ENCODE measurements at places on chromosomes 7 and 10.

DNA sequence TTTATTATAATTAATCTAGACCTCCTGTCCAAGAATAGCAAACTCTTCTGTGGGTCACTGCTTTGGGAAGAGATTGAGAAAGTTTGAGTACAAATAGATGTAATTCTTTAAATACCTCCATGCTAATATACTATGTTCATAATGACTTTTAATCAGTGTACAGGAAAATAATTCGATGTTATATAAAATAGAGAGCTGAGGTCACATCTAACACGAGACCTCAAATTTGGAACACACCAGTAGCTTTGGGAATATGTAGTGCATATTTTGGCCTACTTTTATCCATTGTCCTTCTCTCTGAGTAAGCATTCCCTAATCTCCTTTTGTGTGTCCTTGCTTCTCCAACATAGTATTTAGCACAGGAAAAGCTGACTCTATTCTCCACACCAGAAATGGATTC is 27.3 kb upstream of the CABCOCO1 start:
- DNase-seq: no peak

DNA sequence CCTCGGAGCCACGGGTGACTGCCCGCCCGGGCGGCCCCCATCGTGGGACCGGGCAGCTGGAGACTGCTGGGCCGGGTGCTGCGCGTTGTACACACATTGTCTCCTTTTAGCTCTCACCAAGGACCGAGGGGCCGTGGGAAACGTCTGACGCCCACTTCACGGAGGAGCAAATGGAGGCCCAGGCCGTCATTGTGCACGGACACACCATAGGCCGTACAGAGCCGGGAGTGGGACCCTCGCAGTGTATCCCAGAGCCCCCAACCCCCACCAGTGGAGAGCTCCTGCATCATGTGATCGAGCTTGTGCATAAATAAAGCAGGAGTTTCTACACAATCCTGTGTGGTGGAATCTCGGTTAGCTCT is 722 bp downstream of the DENND10 start:
- no peak for DNase-seq

DNA sequence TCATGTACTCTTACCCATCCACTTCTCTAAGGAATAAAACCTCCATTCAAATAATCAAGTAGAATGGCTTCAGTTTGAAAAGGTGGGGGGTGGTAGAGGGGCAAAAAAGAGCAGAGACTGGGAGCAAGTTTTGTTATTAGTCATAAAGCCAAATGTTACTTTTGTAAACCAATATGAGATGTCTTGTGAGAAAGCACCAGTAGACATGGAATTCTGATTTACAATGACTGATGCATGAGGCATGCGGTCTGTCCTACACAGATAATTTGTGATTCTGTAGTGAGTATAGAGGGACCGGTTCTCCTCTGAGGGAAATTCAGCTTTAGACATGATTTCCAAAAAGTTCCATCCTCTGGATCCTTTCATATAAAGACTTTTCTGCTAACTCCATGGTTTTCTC is 12.9 kb upstream of the ABCA13 start:
- no peak for DNase-seq

- DNase-seq: no peak
Measured at GRCh38 chr7:75818472-75818871, 4.9 kb upstream of the CCL24 start.

- DNase-seq: no peak
Measured at GRCh38 chr7:42993038-42993437, 60.9 kb downstream of the MRPL32 start.

GRCh38 chr10:129233351-129234148 is 233.5 kb upstream of the MGMT start:
- no peak for DNase-seq

DNA sequence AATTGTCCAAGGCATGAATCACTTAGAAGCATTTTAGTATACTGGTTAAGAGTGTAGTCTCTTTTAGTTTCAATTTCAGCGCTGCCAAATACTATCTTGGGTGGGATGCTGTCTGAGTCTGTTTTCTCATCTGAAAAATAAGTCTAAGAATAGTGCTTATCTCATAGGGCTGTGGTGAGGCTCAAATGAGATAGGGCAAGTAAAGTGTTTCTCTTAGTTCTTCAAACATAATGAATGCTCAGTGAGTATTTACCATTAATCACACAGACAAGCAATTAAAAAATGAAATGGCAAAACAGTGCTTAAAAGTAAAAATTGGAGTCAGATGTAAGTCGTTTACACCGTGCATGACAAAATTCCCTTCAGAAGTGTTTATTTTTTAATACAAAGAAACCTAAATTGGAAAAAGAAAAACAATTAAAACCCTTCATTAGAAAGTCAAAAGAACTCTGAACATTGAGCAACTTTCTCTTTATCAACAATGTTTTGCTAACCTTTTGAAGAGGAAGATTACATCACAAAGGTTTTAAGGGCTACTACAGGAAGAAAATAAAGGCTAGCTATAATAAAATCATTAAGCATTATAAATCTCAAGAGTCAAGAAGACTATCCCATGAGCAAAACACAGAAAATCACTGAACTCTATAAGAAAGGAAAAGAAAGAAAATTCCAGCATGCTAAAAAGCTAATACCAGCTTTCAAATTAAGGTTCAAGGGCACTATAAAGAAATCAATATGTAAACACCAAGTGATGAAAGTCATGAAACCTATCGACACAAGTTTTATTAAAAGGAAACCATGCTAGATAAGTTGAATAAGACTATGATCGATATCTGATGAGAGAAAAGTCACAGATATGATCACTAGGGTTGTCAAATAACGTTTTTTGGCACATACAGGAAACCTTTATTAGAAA is 45.6 kb upstream of the C1GALT1 start:
- DNase-seq: no peak

GRCh38 chr10:14478604-14479003 is 147.9 kb upstream of the FRMD4A start:
- DNase-seq: no peak

GRCh38 chr7:43462836-43463235 is 120.1 kb upstream of the STK17A start:
- DNase-seq: no peak

- no peak for DNase-seq
Measured at GRCh38 chr10:32961895-32962369, 3.9 kb upstream of the ITGB1 start.

DNA sequence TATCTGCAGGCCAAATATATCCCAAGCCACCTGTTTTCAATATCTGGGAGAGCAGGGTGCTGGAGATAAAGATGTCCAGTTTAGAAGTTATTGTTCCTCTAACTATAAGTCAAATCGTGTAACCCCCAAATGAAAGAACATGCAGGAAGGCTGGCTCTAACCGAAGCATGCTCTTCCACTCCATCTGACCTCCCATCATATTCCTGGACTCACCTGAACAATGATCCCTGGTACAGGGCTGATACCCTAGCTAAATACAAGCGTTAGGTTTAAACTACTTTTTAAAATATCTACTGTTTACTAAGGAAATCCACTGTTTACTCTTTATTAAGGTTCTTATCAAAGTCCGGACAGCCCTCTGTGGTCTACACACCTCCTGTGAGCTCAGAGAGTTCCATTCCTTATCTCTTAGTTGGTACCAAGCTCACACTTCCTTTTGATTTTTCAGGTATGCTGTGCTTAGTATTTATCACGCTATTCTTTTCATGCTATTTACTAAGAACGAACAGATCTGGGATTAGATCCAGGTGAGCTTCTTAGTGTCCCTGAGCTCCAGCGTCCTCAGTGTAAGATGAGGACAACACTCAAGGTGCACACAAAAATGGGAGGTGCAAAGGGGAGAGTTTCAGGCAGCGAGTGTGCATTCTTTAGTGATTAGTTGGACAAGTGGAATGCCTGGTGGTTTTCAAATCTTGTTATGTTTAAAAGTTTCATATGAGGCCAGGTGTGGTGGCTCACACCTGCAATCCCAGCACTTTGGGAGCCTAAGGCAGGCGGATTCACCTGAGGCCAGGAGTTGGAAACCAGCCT is 23.6 kb upstream of the COBL start:
- DNase-seq: no peak

- DNase-seq: no peak
Measured at GRCh38 chr7:476736-477360, 42.8 kb downstream of the PDGFA start.

- DNase-seq: no peak
Measured at GRCh38 chr7:28638914-28639313, 226.6 kb downstream of the CREB5 start.

DNA sequence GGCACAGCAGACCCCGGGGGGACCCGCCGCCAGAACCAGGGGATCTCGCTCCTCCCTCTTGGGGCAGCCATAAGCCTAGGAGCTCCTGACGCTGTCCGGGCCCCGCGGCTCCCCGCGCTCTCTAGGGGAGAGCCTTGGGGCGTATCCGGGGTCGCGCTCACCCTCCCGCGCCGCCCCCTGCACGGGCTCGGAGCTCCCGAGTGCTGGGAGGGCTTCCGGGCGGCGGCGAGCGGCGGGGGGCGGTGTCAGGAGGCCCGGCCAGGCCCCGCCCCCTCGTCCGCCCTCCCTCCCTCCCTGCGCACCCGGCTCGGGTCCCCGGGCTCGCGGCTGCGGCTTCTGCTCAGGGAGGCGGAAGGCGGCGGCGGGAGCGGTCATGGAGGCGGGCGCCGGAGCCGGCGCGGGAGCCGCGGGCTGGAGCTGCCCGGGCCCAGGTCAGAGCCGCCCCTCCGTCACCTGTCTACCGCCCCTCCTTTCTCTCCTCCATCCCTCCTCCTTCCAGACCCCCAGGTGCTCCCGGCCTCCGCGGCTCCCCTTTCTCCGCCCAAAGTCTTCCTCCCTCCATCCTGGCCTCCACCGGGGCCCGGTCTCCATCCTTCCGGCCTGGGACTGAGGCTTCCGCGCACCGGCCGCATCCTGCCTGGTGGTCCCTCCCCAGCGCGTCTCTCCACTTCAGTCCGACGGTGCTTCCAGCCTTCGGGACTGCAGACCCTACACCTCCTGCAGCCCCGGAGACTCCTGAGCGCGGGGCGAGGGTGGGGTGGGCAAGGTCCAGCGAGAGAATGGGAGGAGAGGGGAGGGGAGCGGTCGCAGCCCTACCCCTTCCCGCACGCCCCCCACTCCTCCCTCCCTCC is at the start of gene CCDC136:
CCDC136 (plus strand) TSS at position 848 of the 851 bp plus-strand sequence. CDS start 444 bp downstream, outside the sequence.
- peak; percentile 54 for DNase-seq

GRCh38 chr7:2245883-2246675 is 4.1 kb downstream of the NUDT1 start:
- no peak for DNase-seq

GRCh38 chr7:25565949-25566348 is 337.7 kb upstream of the NPVF start:
- DNase-seq: peak; percentile 40

- DNase-seq: no peak
Measured at GRCh38 chr7:5690931-5691473, 90.5 kb downstream of the RNF216 start.

DNA sequence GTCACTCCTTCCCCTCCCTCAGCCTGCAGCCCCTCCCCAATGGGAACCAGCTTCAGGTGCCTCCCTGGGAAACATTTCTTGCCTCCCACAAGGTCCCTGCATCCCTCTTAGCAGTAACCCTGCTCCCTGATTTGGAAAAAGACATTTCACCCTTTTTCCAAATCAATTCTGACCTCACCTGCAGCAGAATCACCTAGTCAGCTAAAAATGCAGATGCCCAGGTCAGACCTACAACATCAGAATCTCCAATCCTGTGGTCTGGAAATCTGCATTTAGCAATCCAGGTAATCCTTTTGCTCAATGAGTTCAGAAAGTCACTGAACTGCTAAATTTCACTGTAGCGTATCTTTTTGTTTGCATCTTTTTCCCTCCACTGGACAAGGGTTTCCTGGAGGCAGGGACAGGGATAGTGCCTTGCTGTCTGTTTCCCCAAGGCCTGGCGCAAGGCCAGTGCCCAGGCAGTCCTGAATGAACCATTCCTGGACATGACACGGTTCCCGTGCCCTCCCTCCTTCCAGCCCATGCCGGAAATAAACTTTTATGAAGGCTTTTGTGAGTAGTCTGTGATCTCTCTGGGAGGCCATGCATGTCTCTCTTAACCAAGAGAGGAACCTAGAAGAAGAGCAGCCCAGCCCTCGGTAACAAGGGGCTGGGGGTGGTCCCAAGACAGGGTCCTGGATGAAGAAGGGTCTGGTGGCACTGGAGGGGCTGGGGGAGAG is 44.0 kb downstream of the COL13A1 start:
- DNase-seq: no peak

GRCh38 chr7:92768501-92769393 is 67.6 kb downstream of the CDK6 start:
- DNase-seq: no peak

GRCh38 chr7:72674394-72674793 is 153.6 kb downstream of the TYW1B start:
- no peak for DNase-seq

GRCh38 chr7:86972072-86972471 is 87.4 kb downstream of the ELAPOR2 start:
- DNase-seq: no peak

GRCh38 chr7:92987095-92987494 is 130.7 kb downstream of the SAMD9 start:
- DNase-seq: no peak

DNA sequence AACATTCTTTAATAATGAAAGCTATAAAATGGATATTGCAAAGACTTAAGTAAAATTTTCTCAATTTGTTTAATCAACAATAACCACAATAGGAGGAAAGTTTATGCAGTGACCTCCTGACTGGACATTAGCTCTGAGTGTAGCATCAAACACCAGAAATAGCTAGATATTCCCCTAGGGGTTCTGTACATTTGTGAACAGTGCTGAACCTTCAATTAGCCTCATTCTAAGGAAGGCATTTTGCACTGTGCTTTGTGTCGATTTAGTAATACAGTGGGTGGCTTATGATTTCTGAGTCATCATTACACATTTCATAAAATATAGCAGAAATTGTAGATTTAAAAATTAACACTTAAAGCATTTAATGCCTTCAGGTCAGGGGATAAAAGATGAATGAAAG is 367.3 kb upstream of the PCDH15 start:
- DNase-seq: no peak

DNA sequence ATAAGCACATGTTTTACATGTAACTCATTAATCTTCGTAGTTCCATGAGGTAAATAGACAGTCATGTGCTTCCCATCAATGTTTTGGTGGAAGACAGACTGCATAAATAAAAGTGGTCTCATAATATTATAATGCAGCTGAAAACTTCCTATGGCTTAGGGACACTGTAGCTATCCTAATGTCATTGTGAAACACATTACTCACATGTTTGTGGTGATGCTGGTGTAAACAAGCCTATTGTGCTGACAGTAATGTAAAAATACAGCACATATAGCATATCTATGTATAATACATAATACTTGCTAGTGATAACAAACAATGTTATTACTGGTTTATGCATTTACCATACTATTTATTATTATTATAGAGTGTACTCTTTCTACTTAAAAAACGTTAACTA is 37.2 kb upstream of the PLXDC2 start:
- DNase-seq: no peak
